ENCODE measurements at places on chromosomes 13 and 19. TPM values are rescaled to one million over a fixed set of nuclear protein-coding genes. Genes with fewer than 3 reads are reported as not detected.

- DNase-seq, result no peak
Measured at GRCh38 chr13:113923376-113924063, 50.4 kb downstream of the C13orf46 start.

DNA sequence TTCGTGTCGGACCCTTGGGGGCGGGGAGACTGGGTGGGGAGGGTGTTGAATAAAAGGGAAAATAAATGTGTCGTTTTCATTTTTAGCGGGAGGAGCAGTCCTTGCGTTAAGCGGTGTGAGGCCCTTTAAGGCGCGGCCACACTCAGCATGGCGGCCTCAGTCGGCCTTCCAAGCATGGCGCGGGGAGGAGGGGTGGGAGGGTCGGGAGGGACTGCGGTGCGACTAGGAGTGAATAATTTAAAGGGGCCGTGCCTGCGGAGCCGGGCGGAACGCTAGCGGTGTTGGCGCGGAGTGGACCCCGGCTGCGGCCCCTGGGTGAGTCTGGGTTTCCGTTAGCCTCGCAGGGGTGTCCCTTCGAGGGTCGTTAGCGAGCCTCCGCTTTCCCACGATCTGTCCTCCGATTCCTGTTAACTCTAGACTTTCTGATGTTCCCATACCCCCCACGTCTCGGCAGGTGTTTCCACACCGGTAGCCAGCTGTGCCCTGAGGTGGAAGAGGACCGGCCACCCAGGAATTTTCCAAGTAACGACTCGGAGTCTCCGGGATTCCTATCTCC, 1.5 kb upstream of the PNPLA6 start:
- DNase-seq, result peak; percentile 95

The LIN37 gene
- total RNA-seq, result 7.7 TPM

The LGALS7B gene
- not detected for total RNA-seq

- peak; percentile 62 for DNase-seq
Measured at GRCh38 chr19:15173746-15174404, 26.9 kb downstream of the NOTCH3 start.

The GAPDHS gene
- not detected for total RNA-seq

DNA sequence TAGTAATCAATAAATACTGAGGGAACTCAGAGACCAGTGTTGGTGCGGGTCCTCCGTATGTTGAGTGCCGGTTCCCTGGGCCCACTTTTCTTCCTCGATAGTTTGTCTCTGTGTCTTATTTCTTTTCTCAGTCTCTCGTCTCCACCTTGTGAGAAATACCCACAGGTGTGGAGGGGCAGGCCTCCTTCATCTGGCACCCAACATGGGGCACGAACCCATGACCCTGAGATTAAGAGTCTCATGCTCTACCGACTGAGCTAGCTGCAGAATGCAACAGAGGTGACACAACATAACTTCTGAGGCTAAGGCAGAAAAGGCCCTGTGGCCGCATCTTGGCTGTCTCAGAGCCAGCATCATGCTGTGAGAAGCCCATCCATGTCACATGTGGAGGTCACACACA, 5.3 kb upstream of the ZNF613 start:
- no peak for DNase-seq

DNA sequence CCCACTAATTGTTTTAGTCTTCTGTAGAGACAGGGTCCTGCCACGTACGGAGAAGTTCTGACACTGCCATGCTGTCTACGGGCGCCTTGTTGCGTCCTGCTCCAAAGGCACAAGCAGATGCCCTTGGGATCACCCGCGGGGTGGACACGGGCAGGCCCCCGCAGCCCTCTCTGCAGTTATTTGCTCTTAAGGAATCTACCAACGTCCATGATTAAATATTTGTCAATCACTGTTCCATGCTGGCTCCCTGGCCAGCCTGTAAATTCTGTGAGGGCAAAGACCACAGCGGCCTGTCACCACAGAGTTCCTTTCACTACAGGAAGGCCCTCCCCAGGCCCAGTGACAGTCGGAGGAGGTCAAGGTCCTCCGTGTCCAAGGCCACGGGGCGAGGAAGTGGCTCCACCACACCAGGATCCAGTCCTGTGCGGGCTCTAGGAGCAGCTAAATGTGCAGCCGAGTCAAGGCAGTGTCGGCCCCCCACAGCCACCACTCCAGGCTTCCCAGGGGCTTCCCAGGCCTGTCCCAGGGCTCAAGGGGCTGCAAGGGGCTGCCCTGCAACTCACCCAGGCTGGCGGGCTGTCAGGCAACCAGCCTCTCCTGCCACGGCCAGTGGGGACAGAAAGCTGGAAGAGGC, 2.1 kb downstream of the RNF126 start:
- DNase-seq, result no peak

DNA sequence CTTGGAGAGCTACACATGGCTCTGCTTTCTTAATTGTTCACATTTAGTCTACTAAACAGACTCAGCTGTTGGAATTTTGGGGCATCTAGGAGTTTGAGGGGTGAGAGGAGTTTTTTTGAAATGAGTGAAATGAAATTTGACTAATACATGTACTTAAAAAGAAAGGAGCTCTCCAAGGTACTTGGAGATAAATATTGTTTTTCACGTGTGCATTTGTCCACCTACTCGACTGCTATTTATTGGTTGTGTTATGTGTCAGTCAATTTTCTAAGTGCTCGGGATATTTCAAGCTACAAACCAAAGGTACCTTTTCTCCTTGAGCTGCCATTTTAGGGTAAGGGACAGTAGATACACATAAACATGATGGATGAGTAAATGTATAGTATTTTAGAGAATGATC, 697.0 kb downstream of the LIG4 start:
- no peak for DNase-seq

- peak; percentile 66 for DNase-seq
Measured at GRCh38 chr19:6769006-6769619, 1.9 kb upstream of the SH2D3A start.

- no peak for DNase-seq
Measured at GRCh38 chr13:113917594-113918371, 53.9 kb upstream of the GAS6 start.

The PABPC3 gene
- 0.43 TPM for total RNA-seq

DNA sequence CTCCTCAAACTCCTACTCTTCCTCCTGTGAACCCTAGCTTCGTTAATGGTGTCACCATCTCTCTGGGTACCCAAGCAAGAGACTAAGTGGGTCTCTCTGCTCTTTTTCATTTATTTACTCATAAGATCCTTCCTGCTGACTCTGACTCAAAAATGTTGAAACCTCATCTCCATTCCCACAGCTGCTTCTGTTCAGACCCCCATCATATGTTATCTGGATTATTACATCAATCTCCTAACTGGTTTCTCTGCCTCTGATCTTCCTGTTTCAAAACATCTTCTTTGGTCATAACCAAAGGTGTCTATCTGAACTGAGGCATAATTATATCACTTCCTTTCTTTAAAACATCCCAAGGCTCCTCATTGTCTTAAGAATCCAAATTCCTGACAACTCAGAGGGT, 2.0 kb upstream of the MEDAG start:
- DNase-seq, result no peak

Measured in activated CD4-positive, alpha-beta T cell treated with anti-CD3 and anti-CD28 coated beads, Interleukin-2, amount 10 ng/mL, durations not matched to agents 24 days and 14 days (primary cell).